Smooth muscle cell of the umbilical artery (primary cell): ENCODE measurements at places on chromosomes 5 and 9. TPM values are rescaled to one million over a fixed set of nuclear protein-coding genes. Genes with fewer than 3 reads are reported as not detected.

The ARL10 gene
- 23.8 and 25.2 TPM in 2 replicates for total RNA-seq

The PNPLA7 gene
- 0.59 and 2.3 TPM in 2 replicates for total RNA-seq

The MINAR2 gene
- total RNA-seq: not detected in 2 replicates

The FOXD4L3 gene
- not detected in 2 replicates for total RNA-seq

The SEMA5A gene
- total RNA-seq: 19.3 and 26.1 TPM in 2 replicates
